ENCODE measurements at places on chromosomes 7 and 10. TPM values are rescaled to one million over a fixed set of nuclear protein-coding genes. Genes with fewer than 3 reads are reported as not detected.
A peak's percentile ranks its signal among the peaks of the same experiment; 100 is the strongest.

Gene SLC25A13
- total RNA-seq = 15.6 TPM

DNA sequence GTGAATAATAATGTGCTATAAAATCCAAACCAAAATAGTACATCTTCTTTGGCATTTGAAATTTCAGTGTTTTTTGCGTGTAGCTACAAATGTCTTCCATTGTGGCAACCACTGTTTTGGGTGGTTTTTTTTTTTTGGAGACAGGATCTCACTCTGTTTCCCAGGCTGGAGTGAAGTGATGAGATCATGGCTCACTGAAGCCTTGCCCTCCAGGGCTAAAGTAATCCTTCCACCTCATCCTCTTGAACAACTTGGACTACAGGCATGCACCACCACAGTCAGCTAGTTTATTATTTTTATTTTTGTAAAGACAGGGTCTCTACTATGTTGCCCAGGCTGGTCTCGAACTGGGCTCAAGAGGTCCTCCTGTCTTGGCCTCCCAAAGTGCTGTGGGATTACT is 455.1 kb downstream of the AUTS2 start:
- no peak for DNase-seq
- H3K4me1 ChIP-seq = peaks cover 28% of the 10 kb centered on the region
- no peaks in the 10 kb centered on the region for H3K27me3 ChIP-seq
- H3K27ac ChIP-seq = no peak overlapping the region
- H3K36me3 ChIP-seq = no peaks in the 10 kb centered on the region
- H3K4me3 ChIP-seq = no peak overlapping the region

Gene LEP
- total RNA-seq = not detected

DNA sequence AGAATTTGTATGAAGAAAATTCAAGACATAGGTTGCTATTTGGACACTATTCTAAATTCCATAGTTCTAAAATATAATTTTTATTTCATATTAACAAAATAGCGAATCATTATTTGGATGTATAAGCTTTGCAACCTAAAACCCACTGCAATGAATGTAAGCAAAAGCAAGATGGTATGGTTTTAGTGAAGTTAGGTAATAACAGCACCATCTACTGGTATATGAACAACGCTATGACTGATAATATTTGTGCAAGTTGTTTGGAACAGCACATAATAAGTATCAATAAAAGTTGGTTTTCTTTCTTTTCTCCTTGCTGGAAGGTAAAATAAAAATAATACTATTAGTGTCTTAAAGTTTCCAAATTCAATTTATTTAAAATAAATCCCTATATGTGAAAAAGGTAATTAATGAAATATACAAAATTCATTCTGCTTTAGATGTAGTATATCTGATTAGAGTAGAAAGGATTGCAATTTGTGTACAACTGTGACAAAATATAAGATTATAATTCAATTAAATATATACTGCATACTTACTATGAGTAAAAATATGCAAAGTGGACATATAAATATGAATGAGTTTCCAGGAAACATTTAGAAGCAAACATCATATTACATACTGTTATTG is 79.0 kb upstream of the LSM8 start:
- no peaks in the 10 kb centered on the region for H3K4me1 ChIP-seq
- no peak overlapping the region for H3K4me3 ChIP-seq
- no peaks in the 10 kb centered on the region for H3K27me3 ChIP-seq

- no peaks in the 10 kb centered on the region for H3K36me3 ChIP-seq
- no peak overlapping the region for H3K27ac ChIP-seq
- DNase-seq = no peak
- no peaks in the 10 kb centered on the region for H3K4me1 ChIP-seq
Observed at GRCh38 chr10:93271347-93271746, 197.7 kb downstream of the CYP26A1 start.

DNA sequence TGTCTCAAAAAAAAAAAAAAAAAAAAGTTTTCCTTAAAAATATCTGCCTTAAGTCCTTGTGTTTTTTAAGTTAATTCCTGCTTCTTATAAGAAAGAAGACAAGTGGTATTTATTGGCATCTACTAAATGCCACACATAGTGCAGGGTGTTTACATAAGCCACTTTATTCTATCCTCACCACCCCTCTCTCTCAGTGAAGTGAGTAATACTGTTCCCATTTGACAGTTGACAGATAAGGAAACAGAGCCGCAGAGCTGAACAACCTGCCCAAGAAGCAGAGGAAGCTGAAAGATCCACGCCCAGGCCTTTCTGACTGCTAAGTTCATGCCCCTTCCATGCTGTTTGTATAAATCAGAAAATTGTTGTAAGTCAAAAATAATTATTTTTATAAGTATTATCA is 54.1 kb downstream of the ABLIM1 start:
- H3K4me3 ChIP-seq = no peak overlapping the region
- H3K27ac ChIP-seq = peak overlapping the region; percentile 44
- peaks cover 4% of the 10 kb centered on the region for H3K36me3 ChIP-seq
- H3K4me1 ChIP-seq = peaks cover 45% of the 10 kb centered on the region
- no peaks in the 10 kb centered on the region for H3K27me3 ChIP-seq

Gene ADO
- 24.5 TPM for total RNA-seq

GRCh38 chr10:11326241-11326640 is 285.2 kb downstream of the USP6NL start:
- H3K36me3 ChIP-seq = peaks cover 41% of the 10 kb centered on the region
- no peak for DNase-seq
- H3K27ac ChIP-seq = no peak overlapping the region
- no peak overlapping the region for H3K4me3 ChIP-seq
- H3K4me1 ChIP-seq = peaks cover 39% of the 10 kb centered on the region

Gene H2BK1
- total RNA-seq = not detected

DNA sequence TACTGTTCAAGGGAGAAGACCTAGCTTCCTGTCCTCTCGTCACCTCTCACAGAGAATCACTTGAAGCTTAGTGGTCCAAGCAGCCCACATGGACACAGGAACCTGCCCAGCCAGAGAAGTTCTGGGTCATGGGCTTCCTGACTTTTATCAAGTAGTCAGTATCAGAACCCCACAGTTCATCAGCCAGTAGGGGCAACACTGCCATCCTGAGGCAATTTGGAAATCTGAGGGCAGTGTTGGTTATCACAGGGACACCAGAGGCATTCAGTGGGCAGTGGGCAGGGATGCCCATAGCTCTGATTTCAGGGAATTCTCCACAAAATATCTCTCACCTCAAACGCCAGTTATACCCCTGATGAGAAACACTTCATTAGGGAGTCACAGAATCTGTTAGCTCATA is 22.5 kb upstream of the MGAM2 start:
- H3K4me3 ChIP-seq = no peak overlapping the region
- no peaks in the 10 kb centered on the region for H3K36me3 ChIP-seq
- H3K4me1 ChIP-seq = no peaks in the 10 kb centered on the region

Gene PIK3CG
- total RNA-seq = 3.8 TPM

Gene ANKRD30A
- not detected for total RNA-seq

DNA sequence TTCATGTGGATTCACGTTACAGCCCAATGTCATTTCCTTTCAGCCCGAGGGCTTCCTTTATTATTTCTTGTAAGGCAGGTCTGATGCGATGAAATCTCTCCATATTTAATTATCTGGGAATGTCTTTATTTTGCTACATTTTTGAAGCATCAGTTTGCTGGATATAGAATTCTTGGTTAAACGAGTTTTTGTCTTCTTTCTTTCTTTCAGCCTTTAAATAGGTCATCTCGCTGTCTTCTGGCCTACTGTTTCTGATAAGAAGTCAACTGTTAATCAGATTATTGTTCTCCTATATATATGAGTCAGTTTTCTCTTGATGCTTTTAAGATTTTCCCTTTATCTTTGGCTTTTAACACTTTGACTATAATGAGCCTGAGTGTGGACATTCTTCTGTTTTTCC is 184.7 kb downstream of the TMEM178B start:
- no peak overlapping the region for H3K4me3 ChIP-seq
- DNase-seq = no peak
- H3K27ac ChIP-seq = no peak overlapping the region
- no peaks in the 10 kb centered on the region for H3K4me1 ChIP-seq
- no peaks in the 10 kb centered on the region for H3K36me3 ChIP-seq
- no peaks in the 10 kb centered on the region for H3K27me3 ChIP-seq

Gene SEMA3D
- 0.42 TPM for total RNA-seq

GRCh38 chr7:69259445-69259844 is 338.8 kb upstream of the AUTS2 start:
- no peak for DNase-seq
- no peaks in the 10 kb centered on the region for H3K27me3 ChIP-seq
- no peak overlapping the region for H3K27ac ChIP-seq
- H3K36me3 ChIP-seq = no peaks in the 10 kb centered on the region

GRCh38 chr7:129452589-129453231 is 18.5 kb downstream of the STRIP2 start:
- H3K27ac ChIP-seq = no peak overlapping the region
- H3K27me3 ChIP-seq = no peaks in the 10 kb centered on the region
- H3K4me1 ChIP-seq = no peaks in the 10 kb centered on the region
- H3K36me3 ChIP-seq = peaks cover 6% of the 10 kb centered on the region

DNA sequence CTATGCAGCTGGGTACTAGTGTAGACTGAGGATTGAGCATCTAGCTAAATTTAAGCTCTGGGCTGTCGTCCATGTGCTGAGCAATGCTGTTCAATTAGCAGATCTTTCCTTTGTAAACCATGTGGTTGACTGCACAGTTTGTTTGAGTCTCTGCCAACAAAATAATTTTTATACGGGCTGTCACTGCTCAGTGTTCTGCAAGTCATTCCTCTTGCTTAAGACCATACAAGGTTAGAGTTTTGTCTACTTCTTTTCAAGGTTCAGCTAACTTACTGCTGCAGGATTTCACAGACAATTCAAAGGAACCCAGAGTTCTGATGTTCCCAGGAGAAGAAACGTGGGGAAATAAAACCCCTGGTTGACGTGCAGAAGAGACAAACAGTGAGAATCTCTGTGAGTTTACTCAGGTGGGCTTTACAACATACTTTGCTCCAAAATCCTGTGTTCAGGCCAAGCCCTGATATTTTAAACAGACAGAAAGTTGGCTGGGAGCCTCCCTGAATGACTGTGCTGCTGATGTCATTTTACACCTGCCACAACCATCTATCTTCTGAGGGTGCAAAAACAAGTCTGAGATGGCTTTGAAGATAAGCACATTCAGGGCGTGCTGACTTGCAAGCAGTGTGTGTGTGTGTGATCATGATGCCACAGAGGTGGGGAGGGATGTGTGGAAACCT is 177.1 kb upstream of the SVIL start:
- peak overlapping the region; percentile 88 for H3K27ac ChIP-seq
- peaks cover 16% of the 10 kb centered on the region for H3K4me1 ChIP-seq
- no peak for DNase-seq
- H3K36me3 ChIP-seq = no peaks in the 10 kb centered on the region

DNA sequence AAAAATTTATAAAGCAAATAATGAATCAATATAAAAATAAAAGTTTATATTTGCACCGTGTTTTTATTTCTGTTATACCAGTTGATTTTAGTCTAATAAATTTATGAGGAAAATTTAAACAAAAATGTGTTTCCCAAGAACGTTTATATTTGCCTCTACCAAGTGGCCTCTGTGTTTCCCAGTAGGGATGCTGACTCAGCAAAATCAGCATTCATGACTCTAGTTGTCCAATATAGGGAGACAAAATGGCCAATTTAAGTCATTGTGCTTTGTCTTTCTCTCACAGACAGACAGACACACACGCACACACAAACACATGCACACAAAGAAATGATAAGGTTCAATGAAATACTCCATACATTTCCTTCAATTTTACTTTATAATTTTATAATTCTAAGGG is 942.5 kb upstream of the ZWINT start:
- H3K27ac ChIP-seq = no peak overlapping the region
- no peaks in the 10 kb centered on the region for H3K27me3 ChIP-seq
- no peak overlapping the region for H3K4me3 ChIP-seq
- no peaks in the 10 kb centered on the region for H3K36me3 ChIP-seq
- DNase-seq = no peak

DNA sequence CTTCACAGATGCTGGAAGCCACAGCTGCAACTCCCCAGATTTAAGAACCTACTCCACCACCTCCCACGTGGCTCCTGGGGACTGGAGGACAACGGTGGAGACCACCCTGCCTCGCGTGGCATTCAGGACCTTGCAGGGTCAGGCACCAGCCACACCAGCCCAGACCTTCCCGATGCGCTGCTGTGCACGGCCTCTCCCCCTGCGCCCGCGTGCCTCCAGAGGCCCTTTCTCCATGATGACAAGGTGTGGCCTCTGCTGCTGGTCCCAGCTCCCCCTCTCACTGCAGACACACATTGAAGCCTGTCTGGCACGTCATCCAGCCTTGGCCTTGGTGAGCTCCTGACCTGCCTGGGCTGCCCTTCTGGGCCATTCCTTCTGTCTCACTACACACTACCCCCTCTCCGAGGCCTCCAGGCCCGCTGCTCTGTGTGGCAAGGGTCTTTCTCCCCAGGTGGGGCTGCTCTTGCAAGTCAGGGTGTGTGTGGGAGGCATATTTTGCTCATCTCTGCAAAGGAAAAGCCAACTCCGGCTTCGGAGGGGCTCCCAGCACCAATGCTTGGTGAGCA is 254.8 kb downstream of the MAD1L1 start:
- no peak overlapping the region for H3K4me3 ChIP-seq
- H3K36me3 ChIP-seq = no peaks in the 10 kb centered on the region
- H3K4me1 ChIP-seq = no peaks in the 10 kb centered on the region
- H3K27ac ChIP-seq = no peak overlapping the region
- DNase-seq = no peak
- no peaks in the 10 kb centered on the region for H3K27me3 ChIP-seq

- no peaks in the 10 kb centered on the region for H3K4me1 ChIP-seq
- H3K36me3 ChIP-seq = no peaks in the 10 kb centered on the region
- H3K27me3 ChIP-seq = no peaks in the 10 kb centered on the region
- no peak for DNase-seq
- H3K27ac ChIP-seq = no peak overlapping the region
- no peak overlapping the region for H3K4me3 ChIP-seq
Observed at GRCh38 chr7:140867467-140868462, 57.0 kb downstream of the BRAF start.
